ENCODE measurements at places on chromosomes 4 and X. TPM values are rescaled to one million over a fixed set of nuclear protein-coding genes. Genes with fewer than 3 reads are reported as not detected.
A peak's percentile ranks its signal among the peaks of the same experiment; 100 is the strongest.

- no peak for DNase-seq
Observed at GRCh38 chrX:13411496-13412207, 91.8 kb upstream of the ATXN3L start.

GRCh38 chr4:26058537-26058936, 144.5 kb downstream of the SMIM20 start:
- peak; percentile 46 for DNase-seq

- DNase-seq = no peak
Observed at GRCh38 chr4:151426513-151426912, 17.5 kb downstream of the FHIP1A start.

SASH3 gene
- total RNA-seq = 1.1 TPM

SPANXN4 gene
- not detected for total RNA-seq

Measured in pancreas (tissue), 10 donors.